ENCODE measurements at places on chromosomes 6 and 20. TPM values are rescaled to one million over a fixed set of nuclear protein-coding genes. Genes with fewer than 3 reads are reported as not detected.

IMPG1 gene
- total RNA-seq = not detected

AGER gene
- 22.2 TPM for total RNA-seq

IP6K3 gene
- total RNA-seq = not detected

OR12D3 gene
- total RNA-seq = not detected

DNA sequence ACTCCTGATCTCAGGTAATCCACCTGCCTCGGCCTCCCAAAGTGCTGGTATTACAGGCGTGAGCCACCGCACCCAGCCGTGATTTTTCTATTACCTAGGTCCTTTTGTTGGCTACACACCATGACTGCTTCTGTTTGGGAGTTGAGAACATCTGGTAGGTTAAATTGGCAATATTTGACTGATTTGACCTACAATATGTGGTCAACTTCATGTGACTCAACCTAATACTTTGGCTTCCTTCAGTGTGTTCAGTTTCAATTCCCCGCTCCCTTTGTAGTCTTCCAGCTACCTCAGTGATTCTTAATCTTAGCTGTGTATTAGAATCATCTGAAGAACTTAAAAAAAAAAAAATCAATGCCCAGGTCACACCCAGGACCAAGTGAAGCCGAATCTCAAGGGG is 47.4 kb downstream of the MYB start:
- peaks cover 2% of the 10 kb centered on the region for H3K36me3 ChIP-seq
- H3K4me1 ChIP-seq = peaks cover 14% of the 10 kb centered on the region
- H3K27me3 ChIP-seq = peaks cover 8% of the 10 kb centered on the region
- no peak overlapping the region for H3K4me3 ChIP-seq

- peak overlapping the region; percentile 5 for H3K27ac ChIP-seq
- no peak for DNase-seq
- no peaks in the 10 kb centered on the region for H3K36me3 ChIP-seq
- no peaks in the 10 kb centered on the region for H3K27me3 ChIP-seq
- peaks cover 11% of the 10 kb centered on the region for H3K4me1 ChIP-seq
These were observed 2.5 kb upstream of the APOBEC2 start for GRCh38 chr6:41050536-41050935.

- no peak for DNase-seq
- peaks cover 44% of the 10 kb centered on the region for H3K27me3 ChIP-seq
- no peak overlapping the region for H3K27ac ChIP-seq
- H3K4me3 ChIP-seq = no peak overlapping the region
These were observed 31.8 kb upstream of the GMPR start for GRCh38 chr6:16206595-16207037.

- no peaks in the 10 kb centered on the region for H3K4me1 ChIP-seq
- H3K36me3 ChIP-seq = peaks cover 2% of the 10 kb centered on the region
- DNase-seq = no peak
- H3K4me3 ChIP-seq = no peak overlapping the region
- H3K27ac ChIP-seq = no peak overlapping the region
These were observed 504.4 kb upstream of the NOX3 start for GRCh38 chr6:155959898-155960495.

DNA sequence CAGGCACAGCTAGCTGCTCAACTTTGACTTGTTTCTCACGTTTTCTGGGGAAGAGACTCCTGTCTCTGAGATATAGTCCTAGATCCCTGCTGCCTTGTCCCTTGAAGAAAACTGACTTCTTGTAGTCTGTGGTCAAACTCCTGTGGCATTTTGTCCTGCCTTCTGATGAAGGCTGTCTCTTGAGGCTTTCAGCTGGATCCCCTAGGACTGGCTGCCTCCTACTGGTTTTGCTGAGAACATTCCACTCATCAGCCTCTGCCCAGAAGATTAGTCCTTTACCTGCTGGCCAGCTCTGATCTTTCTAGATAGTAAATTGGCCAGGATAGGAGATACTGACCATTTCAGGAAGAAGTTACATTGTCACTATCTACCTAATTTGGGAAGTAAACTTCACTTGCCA is 71.9 kb upstream of the CNR1 start:
- peaks cover 6% of the 10 kb centered on the region for H3K27me3 ChIP-seq
- DNase-seq = no peak
- H3K4me3 ChIP-seq = no peak overlapping the region

DNA sequence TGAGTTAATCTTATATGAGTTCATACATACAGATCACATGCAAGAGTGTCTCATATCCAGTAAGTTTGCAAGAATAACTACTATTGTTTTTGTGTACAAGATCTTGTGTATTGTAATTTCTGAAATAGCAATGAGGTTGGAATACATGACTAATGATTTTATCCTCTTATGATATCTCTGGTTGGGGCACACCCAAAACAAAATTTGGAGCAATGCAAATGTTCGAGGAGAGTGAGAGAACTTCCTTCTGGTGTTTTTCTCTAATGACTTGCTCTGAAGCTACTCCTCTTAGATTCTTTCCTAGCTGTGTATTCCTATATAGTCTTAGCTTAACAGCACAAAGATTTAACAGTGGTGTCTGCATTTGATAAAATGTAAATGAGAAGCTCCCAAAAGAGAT is 252.5 kb downstream of the LAMA2 start:
- H3K27ac ChIP-seq = no peak overlapping the region
- H3K4me3 ChIP-seq = no peak overlapping the region
- H3K36me3 ChIP-seq = peaks cover 4% of the 10 kb centered on the region

GRCh38 chr6:90190752-90191395 is 105.8 kb downstream of the BACH2 start:
- no peaks in the 10 kb centered on the region for H3K27me3 ChIP-seq
- peaks cover 3% of the 10 kb centered on the region for H3K36me3 ChIP-seq
- H3K4me3 ChIP-seq = peak overlapping the region; percentile 36
- no peak for DNase-seq
- H3K27ac ChIP-seq = peak overlapping the region; percentile 53

DNA sequence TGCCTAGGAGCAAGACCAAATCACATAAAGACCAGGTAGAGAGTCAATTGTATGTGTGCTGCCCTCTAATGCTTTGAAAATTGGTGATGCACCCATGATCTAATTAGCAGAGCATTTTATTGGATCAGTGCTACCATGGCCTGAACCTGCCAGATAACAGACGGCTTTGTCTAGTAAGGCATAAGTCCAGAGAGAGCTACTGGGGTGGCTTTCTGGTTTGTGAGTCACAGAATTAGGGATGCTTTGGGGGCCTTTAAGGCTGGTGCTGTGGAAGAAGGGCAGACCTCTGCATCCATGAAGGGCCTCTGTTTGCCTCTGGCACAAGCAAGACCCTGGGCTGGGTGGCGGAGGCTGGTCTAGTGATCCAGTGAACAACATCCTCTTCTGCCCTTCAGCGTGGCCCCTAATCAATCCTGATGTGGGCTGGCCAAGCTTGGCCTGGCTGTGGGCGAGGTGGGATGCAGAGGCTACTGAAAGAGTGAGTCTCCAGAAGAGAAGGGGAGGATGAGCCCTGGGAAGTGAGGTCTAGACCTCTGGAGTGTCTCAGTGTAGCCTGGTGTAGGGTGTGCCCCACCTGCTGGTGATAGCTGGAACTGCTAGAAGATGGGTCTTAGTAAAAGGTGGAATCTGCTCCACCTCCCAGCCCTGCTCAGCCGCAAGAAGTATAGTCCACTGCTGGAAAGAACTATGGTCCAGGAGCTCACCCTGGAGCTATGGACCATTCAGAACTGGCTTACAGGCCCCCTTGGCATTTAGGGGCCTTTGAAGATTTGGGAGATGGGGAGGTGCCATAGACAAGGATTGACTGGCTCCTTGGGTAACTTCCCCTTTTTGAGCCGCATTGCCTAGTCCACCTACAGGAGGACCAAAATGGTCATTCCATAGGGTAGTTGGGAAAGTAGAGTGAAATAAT is 36.7 kb upstream of the AAR2 start:
- H3K27ac ChIP-seq = peak overlapping the region; percentile 65
- H3K27me3 ChIP-seq = peaks cover 40% of the 10 kb centered on the region
- peak; percentile 44 for DNase-seq
- H3K4me3 ChIP-seq = no peak overlapping the region
- H3K36me3 ChIP-seq = no peaks in the 10 kb centered on the region

DNA sequence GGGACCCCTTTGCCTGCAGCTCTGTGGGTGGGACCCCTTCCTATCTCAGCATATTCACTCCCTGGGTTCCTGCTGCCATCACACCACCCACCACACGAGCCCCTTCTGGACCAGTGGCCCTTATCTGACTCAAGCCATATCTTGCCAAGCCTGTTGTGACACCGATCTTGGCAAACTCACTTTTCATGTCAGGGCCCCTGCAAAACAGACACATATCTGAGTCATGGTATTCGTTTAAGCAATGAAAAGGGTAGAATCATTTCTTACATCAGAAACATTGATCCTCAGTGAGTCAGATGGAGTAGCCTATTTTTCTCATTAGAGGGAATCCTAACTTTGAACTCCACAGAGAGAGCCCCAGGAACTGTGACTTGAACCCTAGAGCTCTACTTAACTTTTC is 10.6 kb downstream of the RAET1E start:
- no peak for DNase-seq
- peaks cover 2% of the 10 kb centered on the region for H3K36me3 ChIP-seq
- no peak overlapping the region for H3K27ac ChIP-seq
- H3K27me3 ChIP-seq = peaks cover 19% of the 10 kb centered on the region
- peaks cover 7% of the 10 kb centered on the region for H3K4me1 ChIP-seq

GRCh38 chr20:29297411-29298270 is 1959.8 kb upstream of the DEFB115 start:
- H3K36me3 ChIP-seq = peaks cover 3% of the 10 kb centered on the region
- no peak overlapping the region for H3K27ac ChIP-seq
- no peak overlapping the region for H3K4me3 ChIP-seq
- no peak for DNase-seq
- H3K27me3 ChIP-seq = no peaks in the 10 kb centered on the region

DNA sequence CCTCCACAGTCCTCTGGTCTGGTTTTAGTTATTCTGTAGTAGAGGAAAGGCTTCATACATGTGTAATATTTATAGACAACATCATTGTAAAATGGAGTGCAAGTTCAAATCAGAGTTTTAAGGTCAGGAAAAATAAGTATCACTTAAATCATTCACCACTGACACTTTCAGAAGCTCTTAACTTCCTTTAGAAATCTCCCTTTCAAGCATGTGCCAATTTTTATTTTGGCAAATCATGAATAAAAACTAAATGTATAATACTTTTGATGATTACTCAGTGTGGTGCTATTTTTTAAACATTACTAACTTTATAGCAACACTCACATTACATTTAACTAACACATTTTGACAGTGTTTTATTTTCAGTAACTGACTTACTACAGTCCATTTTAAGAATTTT is 112.2 kb downstream of the OGFRL1 start:
- no peak for DNase-seq
- H3K36me3 ChIP-seq = no peaks in the 10 kb centered on the region
- no peak overlapping the region for H3K4me3 ChIP-seq
- peaks cover 24% of the 10 kb centered on the region for H3K27me3 ChIP-seq

- no peak overlapping the region for H3K4me3 ChIP-seq
- H3K36me3 ChIP-seq = peaks cover 2% of the 10 kb centered on the region
- H3K4me1 ChIP-seq = no peaks in the 10 kb centered on the region
- peaks cover 80% of the 10 kb centered on the region for H3K27me3 ChIP-seq
- DNase-seq = no peak
These were observed 17.1 kb downstream of the TCF21 start for GRCh38 chr6:133906050-133906449.

DNA sequence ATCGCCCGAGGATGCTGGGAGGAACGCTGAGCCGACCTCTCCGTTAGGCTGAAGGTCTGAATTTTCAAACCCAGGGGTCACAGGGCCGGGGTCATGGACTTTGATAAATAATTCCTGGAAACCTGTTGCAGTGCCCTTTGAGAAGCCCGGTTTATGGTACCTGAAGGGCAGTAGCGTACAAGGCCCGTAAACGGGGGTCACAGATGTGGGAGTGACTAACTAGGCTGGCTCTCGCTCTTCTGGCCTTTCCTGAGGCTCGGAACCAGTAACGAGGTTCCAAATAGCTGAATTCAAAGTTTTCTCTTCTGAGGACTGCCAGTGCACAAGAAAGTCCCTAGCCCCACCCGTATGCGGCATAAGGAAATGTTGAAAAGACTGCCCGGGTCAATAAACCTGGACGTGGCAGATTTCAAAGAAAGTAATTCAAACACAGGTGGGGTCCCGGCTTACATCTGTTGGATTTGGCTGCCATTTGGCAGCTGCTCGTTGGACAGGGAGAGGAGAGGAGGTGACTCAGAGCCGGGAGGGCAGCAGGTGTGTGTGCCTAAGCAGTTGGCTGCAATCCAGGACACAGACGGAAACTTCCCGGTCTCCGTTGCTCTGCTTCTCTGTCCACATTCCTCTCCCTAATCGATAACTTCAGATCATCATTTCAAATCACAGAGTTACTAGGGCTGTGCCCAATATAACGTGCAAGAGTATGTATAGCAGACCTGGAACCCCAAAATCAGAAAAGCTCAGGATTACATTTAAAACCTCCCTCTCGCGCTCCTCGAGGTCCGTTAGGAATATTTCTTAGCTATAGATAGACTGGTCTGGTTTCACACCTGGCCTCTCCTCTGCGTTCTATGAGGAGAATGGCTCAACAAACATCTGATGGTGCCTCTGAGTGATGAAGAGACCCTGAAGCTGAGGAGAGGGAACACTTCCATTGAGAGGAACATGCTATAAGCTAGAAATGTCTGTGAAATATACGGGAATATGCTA is 765 bp upstream of the GMDS start:
- H3K4me3 ChIP-seq = peak overlapping the region; percentile 89
- H3K4me1 ChIP-seq = peaks cover 37% of the 10 kb centered on the region
- no peaks in the 10 kb centered on the region for H3K27me3 ChIP-seq
- DNase-seq = no peak

- no peak for DNase-seq
- no peak overlapping the region for H3K27ac ChIP-seq
- peaks cover 5% of the 10 kb centered on the region for H3K27me3 ChIP-seq
- H3K4me3 ChIP-seq = no peak overlapping the region
- H3K4me1 ChIP-seq = no peaks in the 10 kb centered on the region
These were observed 224.8 kb upstream of the JAG1 start for GRCh38 chr20:10898552-10898951.

GRCh38 chr6:23929201-23929600 is 196.8 kb upstream of the NRSN1 start:
- no peaks in the 10 kb centered on the region for H3K27me3 ChIP-seq
- H3K36me3 ChIP-seq = no peaks in the 10 kb centered on the region
- no peak for DNase-seq
- H3K27ac ChIP-seq = no peak overlapping the region

DNA sequence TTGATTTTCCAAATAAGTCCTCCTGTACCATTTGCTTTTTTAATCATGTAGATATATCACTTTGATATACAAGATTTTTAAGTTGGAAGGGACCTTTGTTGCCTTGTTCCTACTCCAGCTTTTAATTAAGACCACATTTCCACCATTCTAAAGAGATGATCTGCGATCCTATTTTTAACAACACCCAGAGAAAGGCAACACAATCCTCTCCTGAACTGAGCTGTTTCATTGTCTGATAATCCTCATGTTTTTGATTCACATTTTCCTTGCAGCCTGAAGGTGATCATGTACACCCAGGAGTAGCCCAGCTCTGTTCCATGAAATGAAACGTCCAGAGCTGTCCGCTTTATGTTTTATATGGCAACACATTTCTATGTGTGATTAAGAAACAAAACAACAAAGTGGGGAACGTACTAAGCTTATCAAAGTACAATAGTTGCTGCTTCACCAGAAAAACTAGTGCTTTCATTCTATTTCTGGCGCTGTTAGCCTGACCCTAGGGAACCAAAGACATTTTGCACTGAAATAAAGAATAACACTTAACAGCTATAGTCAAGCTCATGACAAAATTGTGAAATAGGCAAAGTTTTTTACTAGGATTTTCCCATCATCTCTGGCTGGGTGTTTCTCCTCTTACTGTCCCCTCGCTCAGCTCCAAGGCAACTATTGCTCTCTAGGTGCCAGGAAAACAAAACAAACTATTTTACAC is 22.6 kb upstream of the TRAF3IP2 start:
- H3K27me3 ChIP-seq = no peaks in the 10 kb centered on the region
- no peaks in the 10 kb centered on the region for H3K4me1 ChIP-seq
- no peak overlapping the region for H3K27ac ChIP-seq
- H3K36me3 ChIP-seq = peaks cover 2% of the 10 kb centered on the region
- H3K4me3 ChIP-seq = no peak overlapping the region

- no peak overlapping the region for H3K4me3 ChIP-seq
- H3K27ac ChIP-seq = no peak overlapping the region
- peaks cover 2% of the 10 kb centered on the region for H3K36me3 ChIP-seq
- peaks cover 3% of the 10 kb centered on the region for H3K4me1 ChIP-seq
These were observed 25.9 kb upstream of the AGPAT4 start for GRCh38 chr6:161299726-161300125.

Measured in T-helper 17 cell (primary cell).